ENCODE measurements at places on chromosomes 7 and 10.

DNA sequence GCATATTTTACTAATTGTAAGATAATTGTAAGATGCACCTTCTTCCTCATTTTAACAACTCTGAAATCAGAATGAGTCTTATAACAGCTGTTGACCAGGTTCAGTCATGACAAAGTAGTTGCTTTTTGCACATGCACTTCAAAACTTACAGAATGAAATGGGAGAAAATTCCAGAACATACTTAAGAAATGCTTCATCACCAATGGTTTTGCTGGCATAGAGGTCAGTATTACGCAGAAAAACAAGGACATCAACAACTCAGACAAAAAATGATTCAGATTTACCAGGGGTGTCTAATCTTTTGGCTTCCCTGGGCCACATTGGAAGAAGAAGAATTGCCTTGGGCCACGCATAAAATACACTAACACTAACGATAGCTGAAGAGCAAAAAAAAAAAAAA, 13.3 kb downstream of the COL28A1 start:
- DNase-seq: no peak

- DNase-seq: no peak
These were observed 189.9 kb downstream of the ZEB1 start for GRCh38 chr10:31508882-31509281.

DNA sequence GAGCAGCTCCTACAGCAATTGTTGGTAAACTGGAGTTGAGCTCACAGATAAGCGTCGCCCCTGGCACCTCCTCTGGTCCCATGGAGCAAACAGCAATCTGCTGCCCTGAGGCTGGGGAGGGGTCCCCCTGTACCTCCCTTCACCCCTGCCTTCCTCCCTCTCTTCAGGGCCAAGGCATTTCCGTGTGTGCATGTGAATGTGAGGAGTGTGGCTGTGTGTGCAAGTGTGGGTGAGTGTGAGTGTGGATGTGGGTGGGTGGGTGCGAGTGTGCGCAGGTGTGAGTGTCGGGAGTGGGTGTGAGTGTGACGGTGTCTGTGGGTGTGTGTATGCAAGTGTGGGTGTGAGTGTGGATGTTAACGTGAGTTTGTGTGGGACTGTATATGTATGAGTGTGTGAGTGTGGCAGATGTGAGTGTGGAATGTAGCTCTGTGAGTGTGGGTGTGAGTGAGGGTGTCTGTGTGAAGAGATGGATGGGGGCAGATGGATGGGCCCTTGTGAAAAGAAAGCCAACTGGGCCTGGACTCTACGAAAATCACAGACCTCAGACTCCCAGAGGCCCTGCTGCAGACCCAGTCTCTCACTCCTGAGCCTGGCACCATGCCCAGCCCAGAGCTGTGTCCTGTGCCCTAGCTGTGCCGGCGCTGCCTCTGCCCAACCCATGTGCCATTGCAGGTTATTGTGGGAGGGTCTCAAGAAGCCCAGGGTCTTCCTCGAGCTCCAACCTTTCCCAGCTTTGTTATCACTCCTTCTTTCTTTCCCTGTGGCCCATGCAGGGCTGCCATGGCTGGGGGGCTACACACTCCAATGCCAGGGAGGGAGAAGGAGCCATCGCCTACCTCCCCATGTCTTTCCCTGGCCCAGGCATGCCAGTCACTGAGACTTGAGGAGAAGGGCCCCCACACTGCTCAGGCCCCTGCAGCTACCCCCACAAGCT, 73.9 kb downstream of the GRID1 start:
- DNase-seq: no peak

DNA sequence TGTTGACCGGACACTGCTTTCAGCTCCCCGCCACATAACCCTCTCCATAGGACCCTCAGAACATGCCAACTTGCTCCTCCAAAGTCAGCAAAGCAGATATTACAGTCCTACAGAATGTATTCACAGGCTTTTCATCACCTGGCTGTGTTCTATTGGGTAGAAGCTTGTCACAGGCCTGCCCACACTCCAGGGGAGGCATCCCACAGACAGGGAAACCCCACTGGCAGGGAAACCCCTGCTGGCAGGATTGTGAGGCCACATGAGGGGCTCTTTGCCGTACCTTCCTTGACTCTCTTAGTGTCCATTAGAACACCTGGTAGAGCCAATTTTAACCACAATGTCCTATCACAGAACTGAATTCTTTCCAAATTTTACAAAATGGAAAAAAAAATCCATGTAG, 344.2 kb upstream of the MGMT start:
- no peak for DNase-seq

DNA sequence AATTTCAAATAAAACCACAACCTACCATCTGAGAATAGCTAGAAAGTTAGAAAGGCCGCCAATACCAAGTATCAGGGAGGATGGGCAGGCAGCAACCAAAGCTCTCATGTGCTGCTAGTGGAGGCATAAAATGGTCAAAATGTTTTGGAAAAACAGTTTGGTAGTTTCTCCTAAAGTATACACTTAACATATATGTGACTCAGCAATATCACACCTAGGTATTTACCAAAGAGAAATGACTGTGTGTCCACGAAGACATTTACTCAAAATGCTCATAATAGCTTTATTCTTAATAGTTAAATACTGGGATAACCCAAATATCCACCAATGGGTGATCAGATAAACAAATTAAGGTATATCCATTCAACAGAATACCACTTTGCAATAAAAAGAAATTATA, 14.3 kb downstream of the RHEB start:
- DNase-seq: no peak

DNA sequence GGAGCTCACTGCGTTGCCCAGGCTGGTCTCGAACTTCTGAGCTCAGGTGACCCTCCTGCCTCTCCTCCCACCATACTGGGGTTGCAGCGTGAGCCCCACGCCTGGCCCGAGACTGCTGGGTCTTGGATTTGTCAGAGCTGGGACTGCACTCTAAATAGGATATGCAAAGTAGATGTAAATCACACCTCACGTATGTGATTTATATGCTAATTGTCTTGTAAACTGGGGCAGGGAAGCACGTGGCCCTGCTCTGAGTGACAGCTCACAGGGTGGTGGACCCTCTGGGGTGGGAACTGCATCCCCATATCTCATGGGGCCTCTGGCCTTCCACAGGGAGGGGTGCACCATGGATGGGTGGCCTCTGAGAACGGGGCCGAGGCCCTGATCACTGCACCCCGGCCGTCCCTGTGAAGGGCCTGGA, 34.1 kb downstream of the GET4 start:
- DNase-seq: no peak

- DNase-seq: no peak
These were observed 104.1 kb upstream of the RHEB start for GRCh38 chr7:151623766-151624165.

GRCh38 chr10:92091965-92092364, 168.4 kb downstream of the BTAF1 start:
- no peak for DNase-seq

DNA sequence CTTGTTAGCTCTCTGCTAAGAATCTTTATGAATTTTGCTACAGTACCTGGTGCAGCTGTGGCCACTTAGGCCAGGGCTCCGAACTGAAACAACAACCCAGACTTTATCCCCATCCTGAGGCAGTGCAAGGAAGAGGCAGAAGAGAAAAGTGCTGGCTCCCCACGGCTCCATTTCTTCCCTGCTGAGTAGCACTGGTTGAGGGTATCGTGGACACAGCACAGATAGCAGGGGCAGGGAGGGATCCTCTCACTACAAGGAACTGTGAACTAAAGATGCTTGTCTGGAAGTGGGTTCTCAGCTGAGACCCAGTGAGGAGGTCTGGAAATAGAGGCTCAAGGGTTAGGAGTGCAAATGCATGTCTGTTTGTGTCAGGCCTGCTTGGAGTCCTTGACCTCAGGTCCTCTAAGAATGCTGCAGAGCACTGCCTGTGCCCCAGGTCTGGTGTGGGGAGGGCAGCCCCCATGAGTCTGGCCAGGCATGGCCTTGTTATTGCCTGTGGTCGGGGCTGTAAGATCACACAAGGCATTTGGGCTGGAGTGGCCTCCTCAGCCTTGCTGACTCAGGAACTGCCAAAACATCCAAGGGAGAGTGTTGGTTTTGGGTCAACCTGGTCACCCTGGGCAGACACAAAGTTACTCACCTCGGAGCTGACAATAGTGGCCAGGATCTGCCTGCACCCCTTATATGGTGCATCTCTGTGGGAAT, 58.1 kb downstream of the DMBT1 start:
- DNase-seq: no peak

GRCh38 chr10:62696798-62697197, 107.7 kb upstream of the ADO start:
- no peak for DNase-seq

GRCh38 chr10:19652750-19653149, 163.5 kb upstream of the PLXDC2 start:
- DNase-seq: no peak

- no peak for DNase-seq
These were observed 98.4 kb upstream of the FRMD4A start for GRCh38 chr10:14429043-14429700.

DNA sequence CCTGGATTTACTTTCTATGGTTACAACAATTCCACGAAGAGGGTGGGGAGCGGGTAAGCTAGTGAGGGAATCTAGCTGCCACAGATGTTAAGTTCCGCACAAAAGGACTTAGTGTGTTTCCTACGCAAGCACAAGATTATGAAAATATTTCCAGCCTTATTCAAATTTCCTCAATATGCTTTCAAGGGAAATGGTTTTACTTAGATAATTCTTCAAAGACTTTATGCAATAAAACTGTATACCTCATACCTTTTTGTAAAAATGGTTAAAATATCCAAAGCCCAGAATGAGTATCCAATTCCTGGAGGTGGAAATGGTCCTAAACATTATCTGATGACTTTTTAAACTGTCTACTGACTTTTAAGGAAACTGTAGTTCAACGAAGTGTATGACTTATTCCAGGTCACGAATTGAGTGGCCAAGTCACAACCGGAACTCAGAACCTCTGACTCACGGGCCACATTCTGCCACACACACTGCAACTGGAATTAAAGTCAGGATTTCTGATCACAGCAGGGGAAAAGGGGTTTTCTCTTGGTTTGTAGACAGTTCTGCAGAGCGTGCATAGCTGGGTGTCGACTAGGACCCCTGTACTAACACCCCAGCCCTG, 20.2 kb upstream of the INSIG1 start:
- peak; percentile 74 for DNase-seq

- DNase-seq: no peak
These were observed 56.3 kb upstream of the LBX1 start for GRCh38 chr10:101285519-101286070.

- no peak for DNase-seq
These were observed 234.0 kb upstream of the PITRM1 start for GRCh38 chr10:3406556-3406955.

- DNase-seq: no peak
These were observed 10.8 kb upstream of the ZNF862 start for GRCh38 chr7:149827089-149827981.

GRCh38 chr10:129725482-129725881, 238.6 kb downstream of the EBF3 start:
- no peak for DNase-seq

- DNase-seq: peak; percentile 56
These were observed 131.9 kb downstream of the KCNMA1 start for GRCh38 chr10:77505431-77506334.

GRCh38 chr10:116748041-116748440, 5.7 kb upstream of the HSPA12A start:
- DNase-seq: peak; percentile 15

- DNase-seq: no peak
These were observed 13.8 kb upstream of the INPP5A start for GRCh38 chr10:132523561-132524442.

- DNase-seq: no peak
These were observed 229.1 kb downstream of the GFRA1 start for GRCh38 chr10:116043861-116044260.

DNA sequence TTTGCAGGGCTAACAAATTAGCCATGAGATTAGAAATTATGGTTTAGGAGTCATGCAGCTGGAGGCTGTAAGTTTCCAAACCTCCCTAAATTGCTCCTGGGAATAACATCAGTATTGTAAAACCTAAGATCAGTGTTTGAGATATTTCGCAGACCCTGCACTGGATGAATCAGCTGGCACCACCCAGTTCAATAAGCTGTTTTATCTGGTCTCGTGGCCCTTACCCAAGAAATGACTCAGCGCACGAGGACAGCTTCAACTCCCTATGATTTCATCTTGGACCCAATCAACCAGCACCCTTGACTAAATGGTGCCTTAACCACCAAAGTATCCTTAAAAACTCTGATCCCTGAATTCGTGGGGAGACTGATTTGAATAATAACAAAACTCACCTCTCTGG, 482.0 kb upstream of the PCDH15 start:
- DNase-seq: no peak

DNA sequence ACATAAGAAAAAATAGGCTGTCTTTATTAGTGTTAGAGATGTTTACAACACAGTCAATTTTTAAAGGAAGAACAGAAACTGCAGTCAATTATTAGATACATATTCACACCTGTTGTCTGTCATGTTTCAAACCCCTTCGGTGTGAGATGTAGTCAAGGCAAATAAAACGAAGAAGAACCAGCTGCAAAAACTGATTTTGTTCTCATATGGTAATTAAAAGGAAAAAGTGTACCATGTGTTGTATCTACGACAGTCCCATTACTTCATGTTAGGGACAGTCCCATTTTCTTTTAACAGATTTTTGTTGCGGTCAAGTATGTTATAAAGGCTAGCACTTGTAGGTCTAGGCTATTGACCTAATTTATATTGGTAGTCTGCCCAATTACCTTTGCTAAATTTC, 149.4 kb downstream of the LRRN3 start:
- DNase-seq: no peak

DNA sequence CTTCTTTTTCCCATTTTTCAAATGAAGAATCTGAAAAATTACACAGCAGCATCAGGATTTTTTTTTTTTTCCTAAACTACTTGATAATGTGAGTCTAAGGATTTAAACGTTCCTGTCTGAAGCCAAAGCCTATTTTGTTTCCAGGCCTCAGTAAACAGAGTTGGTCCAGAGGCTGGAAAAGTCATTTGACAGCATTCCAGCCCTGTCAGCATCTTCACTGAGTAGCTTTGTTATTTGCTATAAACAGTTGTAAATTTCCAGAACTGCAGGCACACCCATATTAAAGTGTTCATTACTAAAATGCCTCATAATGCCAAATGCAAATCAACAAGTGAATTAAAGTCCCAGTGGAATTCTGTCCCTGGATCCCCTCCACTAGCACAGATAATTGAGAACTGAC, 35.5 kb upstream of the KMT2E start:
- no peak for DNase-seq

GRCh38 chr7:1742555-1743303, 72.7 kb downstream of the ELFN1 start:
- peak; percentile 63 for DNase-seq
